ENCODE measurements at places on chromosomes 7 and 10.

GRCh38 chr10:119190954-119191785, 12.6 kb upstream of the PRDX3 start:
- no peak for DNase-seq

DNA sequence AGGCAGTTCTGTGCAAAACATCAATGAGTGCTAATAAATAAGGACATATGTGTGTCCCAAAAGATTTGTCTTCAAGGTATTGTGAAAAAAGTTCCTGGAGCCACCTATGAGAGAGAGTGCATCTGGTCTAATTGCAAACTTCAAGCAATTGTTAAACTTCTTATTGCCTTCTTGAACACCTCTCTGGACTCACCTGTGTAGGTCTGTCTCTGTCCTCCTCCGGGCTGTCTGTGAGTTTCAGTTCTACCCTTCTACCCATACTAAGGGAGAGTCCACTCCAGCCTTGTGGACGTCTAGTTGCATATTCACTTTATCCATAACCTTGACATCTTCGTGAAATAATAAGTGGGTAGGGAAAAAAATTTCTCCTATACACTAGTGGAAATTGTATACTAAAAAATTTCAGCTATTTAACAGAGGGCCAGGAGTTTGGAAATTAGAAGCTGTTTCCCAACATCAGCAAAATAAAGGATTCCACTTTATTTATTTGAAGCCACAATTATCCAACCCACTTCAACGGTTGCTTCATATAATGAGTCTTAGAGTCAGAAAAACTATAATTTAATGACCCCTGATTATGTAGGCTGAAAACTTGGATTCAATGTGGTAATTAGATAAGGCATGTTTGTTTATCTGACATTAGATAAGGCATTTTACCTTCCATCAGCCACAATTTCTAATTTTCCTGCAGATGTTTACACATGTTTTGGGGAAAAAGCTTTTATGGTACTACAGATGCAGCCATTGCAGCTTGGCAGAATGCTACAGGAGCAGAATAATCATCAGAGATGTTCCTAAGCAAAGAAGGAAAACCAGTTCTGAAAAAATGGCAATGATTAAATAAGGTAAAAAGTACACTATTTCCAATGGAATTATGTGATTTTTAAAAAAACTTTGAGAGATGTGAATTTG, 150.8 kb upstream of the FAM3C start:
- DNase-seq: no peak

DNA sequence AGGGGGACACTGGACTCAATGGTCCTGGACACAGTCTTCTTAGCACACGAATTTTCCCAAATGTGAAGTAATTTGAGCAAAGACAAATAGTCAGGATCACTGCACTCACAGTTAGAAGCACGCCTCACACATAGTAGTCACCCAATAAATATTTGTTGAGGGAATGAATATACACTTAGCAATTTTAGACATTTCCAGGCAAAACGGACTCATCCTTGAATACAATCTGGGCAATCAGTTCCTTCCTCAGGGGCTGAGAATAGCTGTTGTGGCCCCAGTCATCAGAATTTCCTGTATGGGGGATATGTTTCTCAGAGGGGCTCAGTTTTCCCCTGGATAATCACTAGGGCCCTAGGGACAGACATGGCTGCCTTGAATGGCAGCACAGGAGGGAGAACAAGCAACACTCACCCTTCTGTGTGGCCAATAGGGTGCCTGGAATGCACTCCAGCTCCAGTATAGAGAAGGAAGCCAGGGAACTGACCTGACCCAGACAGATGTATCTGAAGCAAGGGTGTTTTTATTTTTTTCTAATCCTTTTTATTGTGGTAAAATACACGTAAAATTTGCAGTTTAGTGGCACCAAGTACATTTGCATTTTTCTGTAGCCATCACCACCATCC, 282.7 kb upstream of the ZNF32 start:
- DNase-seq: no peak

DNA sequence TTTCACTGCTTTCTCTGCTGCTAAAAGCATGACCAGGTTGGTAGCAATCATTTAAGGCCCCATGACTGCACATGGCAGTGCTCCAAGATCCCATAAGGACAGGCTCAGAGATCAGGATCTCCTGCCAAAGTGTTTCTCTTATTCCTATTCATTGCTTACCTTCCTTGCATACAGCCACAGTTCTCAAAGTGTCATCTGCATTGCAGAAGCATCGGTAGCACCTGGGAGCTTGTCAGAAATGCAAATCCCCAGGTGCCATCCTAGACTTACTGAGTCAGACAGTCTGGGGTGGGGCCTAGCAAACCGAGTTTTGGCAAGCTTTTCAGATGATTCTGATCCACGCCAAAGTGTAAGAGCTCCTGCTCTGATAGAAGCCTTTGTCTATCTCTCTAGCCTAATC, 489.0 kb upstream of the AUTS2 start:
- DNase-seq: no peak
